Iris pigment epithelial cell (primary cell): ENCODE measurements at places on chromosomes 6 and 20.

DNA sequence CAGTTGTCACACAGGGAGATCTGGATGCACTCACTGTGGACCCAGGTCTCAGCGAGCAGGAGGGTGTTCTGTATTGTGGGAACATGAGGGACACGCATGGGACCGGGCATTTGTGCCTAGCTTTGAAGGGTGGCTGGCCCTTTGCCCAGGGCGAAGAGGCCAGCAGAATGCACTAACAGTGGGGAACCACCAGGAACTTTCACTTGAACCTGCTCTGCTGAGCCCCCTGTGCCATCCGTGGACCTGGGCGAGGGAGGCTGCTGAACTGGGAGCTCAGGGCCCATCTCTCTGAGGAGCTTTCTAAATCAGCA, 1.2 kb upstream of the ULBP2 start:
- DNase-seq = no peak

- peak; percentile 94 for DNase-seq
These were observed 75.7 kb downstream of the SYNJ2 start for GRCh38 chr6:158057213-158057987.

GRCh38 chr20:2557873-2558580, 21.7 kb downstream of the TMC2 start:
- no peak for DNase-seq

- no peak for DNase-seq
These were observed 11.7 kb downstream of the VNN2 start for GRCh38 chr6:132746048-132746447.

GRCh38 chr6:134178161-134179044, 126.0 kb upstream of the SLC2A12 start:
- DNase-seq = peak; percentile 98

DNA sequence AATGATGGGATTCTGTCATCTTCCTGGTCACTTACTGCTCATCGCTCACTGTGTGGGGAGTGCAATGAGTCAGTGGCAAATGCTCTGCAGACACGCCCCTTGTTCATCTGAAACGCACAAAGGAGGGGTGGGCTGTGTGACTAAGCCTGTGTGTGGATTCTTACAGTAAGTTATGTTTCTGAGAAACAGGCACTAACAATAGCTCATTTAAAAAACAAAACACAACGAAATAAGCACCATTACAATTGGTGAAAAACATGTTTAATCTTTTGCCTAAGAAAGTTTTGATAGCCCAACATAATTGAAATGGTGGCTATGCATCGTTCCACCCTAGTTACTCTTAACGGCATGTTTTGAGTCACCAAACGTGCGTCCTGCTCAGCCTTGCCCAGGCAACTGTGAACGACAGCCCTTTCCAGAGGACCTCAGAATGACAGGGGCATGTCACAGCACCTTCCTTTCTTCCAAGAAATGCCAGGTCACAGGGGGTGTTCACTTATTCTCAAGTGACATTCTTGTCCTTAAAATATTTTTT, 118.4 kb upstream of the SGK1 start:
- peak; percentile 99 for DNase-seq

DNA sequence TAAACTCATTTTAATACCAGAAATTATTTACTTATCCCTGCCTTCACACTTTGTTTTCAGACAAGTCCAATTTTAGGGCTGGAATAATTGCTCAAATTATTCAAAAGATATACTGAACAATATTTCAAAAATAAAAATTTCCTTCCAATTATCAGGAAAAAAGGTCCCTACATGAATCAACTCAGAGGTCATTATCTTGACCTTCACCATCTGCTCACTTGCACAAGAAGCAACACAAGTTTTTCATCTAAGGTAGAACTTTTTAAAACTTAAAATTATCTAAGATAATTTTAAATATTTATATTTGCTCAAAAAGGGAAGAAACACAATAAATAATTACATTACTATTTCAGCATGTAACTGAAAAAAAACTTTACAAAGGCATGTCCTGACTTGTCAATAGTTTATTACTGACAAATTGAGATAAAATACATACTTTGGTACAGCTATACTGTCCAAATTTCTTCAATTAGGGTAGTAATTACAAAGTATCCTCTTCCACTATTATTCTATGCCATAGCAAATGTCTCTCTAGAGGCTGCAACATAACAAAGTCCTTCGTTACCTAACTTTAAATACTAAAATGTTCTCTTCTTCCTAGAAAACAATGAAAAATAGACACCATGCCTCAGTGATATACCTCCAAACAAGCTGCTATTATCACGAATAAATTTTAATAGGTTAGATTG, 2.4 kb downstream of the CEP85L start:
- DNase-seq = no peak

GRCh38 chr20:17859002-17859615, 109.5 kb downstream of the SNX5 start:
- DNase-seq = no peak

GRCh38 chr6:42010185-42010891, 40.0 kb upstream of the TAF8 start:
- DNase-seq = peak; percentile 8

GRCh38 chr6:11604836-11605506, 67.4 kb downstream of the TMEM170B start:
- DNase-seq = no peak

DNA sequence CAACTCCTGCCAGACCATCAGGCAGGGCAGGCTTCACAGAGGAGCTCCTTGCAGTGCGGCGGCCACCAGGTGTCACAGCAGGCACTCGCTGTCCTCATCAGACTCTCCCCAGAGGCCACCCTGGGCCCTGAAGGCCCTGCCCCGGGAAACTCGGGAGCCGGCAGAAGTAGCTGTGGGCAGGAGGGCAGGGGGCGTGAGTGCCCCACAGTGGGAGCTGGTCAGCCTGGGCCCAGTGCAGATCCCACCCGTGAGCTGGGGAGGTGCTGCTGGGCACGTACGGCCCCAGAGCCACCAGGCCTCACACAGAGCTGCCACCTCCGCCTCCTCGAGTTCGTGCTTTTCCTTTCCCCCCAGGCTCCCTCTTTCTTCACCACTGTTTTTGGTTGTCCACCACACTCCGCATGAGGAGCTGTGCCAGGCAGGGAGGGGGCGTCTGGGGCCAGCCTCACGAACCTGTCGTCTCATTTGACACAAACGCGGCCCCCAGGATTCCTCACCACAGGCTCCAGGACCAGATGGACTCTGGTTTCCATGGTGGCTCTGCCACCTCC, 33.8 kb downstream of the FRMD1 start:
- DNase-seq = no peak

DNA sequence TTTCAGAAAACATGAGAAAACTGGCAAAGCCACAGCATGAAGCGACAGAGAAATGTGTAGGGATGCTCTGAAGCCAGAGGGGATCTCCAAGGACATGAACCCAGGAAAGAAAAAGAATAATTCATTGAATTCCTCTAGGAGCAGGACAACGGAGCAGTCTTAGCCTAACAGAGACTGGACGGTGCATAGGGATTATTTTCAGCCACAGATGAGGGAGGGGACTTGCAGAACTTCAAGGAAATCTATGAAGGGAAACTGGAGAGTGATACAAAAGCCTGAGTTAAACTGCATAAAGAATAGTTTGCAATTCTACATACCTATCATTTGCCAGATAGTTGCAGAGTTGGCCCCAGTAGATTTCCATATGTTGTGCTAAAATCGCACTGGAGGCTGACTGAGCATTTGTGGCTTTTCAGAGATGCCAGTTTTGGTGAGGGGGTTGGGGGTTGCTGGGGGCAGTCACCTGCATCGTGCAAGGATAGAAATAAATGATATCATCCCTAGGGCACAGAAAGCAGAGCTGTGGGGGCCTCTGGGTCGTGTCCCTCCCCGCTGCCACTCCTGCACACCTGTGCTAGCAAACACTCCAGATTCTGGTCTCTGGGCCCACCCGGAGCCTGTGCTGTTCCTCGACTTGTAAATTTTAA, 443.2 kb upstream of the JARID2 start:
- DNase-seq = no peak

GRCh38 chr6:139017227-139017626, 11.3 kb upstream of the ABRACL start:
- no peak for DNase-seq

GRCh38 chr6:43801495-43802181, 31.6 kb downstream of the VEGFA start:
- DNase-seq = no peak

- DNase-seq = no peak
These were observed 962 bp downstream of the DDX27 start for GRCh38 chr20:49219924-49220831.

GRCh38 chr6:43436577-43437282, 9.4 kb downstream of the ABCC10 start:
- DNase-seq = peak; percentile 83

DNA sequence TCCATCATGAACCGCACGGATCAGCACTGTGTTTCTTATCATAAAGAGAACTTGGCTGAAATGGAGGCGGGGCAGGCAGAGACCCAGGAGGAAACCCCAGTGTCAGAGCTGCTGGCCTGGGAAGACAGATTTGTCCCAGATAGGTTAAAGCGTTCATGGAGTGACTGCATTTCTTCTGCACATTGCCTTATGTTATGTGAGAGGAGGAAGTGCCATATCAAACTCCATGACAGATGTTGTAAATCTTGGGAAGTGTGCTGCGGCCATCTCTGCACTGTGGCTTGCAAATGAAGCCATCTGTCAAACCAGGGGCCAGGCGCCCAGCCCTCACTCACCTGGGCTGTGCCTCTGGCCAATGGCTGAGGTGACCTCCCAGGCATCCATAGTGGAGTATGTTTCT, 163.0 kb downstream of the SLC24A3 start:
- DNase-seq = no peak

GRCh38 chr6:106182455-106182854, 96.3 kb downstream of the PRDM1 start:
- DNase-seq = no peak

DNA sequence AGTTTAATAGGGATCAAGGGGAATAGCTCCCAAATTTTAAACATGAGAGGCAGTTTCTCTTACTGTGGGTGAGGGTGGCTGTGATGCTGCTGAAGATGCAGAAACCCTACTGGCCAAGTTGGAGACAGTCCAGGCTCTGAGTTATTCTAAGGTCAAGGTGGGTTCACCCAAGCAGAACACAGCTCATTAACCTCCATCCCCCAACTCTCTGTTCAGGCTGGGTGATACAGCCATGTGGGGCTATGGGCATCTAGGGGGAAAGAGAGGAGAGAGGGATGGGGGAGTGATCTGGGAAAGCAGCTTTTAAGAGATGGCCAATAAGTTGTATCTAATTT, 18.9 kb upstream of the TRAM2 start:
- DNase-seq = no peak

DNA sequence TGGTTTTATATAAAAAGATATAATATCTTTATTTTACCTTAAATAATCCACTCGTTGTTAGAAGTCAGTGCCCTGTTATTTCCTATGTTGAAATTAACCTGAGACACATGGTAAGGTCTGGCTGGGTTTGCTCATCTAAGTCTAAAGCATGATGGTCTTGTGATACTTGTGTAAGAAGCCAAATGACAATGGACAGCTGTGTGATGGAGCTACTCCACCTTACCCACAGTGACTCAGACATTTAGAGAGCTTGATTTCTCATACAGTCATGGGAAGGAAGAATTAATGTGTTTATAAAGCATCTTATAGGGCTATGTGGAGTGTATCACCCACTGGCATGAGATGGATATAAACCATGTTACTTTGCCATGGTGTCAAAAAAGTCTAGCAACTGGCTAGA, 11.7 kb downstream of the CTCFL start:
- peak; percentile 14 for DNase-seq

- DNase-seq = no peak
These were observed 6.6 kb downstream of the ZNF335 start for GRCh38 chr20:45965169-45966002.

DNA sequence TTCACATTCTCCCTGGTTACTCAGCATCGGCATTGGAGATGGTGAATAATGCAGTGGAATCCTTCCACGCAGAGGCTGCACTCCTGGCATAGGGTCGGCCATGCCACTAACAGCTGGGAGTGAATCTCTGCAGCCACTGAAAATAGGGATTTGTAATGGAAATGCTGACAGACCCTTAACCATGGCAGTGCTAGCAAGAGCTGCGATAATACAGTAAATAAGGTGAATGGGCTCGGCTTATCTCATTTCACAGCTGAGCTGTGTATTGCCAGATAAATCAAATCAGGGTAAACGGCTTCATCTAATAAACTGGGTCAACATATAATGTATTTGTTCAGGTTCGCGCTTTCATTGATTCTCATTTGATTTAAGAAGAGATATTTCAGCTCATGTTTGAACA, 156.8 kb downstream of the SLC35B3 start:
- DNase-seq = no peak

DNA sequence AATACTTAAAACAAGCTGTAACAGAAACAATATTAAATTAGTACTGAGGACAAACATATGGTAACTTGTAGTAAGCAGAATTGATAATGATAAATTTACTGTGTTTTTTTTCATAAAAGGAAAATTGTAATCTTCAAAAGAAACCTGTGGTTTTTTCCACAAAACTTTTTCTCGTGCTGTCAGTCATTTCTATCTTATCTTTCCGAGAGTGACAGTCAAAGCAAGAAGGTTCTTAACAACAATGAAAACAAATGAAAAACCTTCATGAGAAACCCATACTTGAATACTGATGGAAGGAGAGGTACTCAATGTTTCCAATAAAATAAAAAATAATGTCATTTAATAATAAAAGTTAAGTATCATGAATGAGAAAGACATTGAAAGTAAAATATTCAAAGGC, 174.0 kb downstream of the TBC1D32 start:
- DNase-seq = no peak

GRCh38 chr6:18392346-18392877, 5.3 kb downstream of the RNF144B start:
- DNase-seq = no peak

DNA sequence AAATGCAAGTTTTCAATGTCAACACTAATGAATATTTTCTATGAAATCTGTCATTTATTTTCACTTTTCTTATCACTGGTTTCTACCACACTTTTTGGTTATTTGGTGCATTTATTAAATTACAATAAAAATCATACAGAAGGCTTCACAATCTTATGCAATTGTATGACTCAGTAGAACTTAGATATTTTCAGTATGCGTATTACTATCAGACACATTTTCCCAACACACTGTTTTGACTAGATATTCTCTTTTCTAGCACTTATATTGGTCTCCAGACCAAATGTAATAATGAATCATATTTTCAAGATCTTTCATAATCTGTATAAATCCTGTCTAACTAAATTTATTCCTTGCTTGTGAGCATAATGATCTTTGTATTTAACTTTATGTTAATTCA, 74.1 kb downstream of the FAM83B start:
- DNase-seq = peak; percentile 52

DNA sequence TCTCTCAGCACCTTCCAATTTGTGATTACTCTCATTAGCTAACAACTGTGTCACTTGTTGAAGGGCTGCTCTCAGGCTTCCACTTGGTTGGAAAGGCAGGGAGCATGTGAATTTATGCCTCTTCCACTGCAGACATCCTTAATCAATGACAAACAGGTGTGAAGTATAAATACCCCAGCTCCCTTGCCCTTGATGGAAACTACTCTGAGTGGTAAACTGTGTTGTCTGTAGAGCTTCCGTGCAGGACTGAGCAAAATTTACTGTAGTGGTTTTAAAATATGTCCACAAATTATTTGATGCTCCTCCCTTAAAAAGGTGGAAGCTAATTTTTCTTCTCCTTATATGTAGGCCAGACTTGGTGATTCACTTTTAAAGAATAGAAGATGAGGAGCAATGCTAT, 253.0 kb upstream of the TBX18 start:
- DNase-seq = no peak
